ENCODE measurements at places on chromosomes 6 and 20.

- DNase-seq: no peak
Observed at GRCh38 chr6:148251891-148252290, 90.7 kb upstream of the SASH1 start.

DNA sequence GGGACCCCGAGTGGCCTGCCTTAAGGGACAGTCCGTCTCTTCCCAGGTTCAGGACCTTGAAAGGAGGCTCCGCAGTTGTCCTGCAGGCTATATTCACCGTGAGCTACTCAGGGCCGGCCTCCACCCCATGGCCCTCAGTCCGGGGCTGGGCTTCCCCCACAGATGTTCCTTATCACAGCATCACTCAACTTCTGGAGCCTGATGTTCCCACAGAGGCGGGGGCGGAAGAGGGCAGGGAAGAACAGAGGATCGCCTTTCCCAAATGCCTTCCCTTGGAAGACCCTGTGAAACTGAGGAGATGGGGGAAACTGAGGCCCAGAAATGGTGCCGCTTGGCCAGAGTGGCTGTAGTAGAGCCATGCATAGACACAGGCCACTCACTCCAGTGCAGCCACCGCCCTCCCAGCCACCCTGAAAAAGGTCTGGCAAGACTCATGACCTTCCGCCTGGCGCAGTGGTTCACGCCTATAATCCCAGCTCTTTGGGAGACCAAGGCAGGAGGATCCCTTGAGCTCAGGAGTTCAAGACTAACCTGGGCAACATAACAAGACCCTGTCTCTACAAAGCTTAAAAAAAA is 4.3 kb upstream of the COX4I2 start:
- no peak for DNase-seq

GRCh38 chr6:28977341-28978132 is 27.6 kb downstream of the ZNF311 start:
- DNase-seq: no peak

DNA sequence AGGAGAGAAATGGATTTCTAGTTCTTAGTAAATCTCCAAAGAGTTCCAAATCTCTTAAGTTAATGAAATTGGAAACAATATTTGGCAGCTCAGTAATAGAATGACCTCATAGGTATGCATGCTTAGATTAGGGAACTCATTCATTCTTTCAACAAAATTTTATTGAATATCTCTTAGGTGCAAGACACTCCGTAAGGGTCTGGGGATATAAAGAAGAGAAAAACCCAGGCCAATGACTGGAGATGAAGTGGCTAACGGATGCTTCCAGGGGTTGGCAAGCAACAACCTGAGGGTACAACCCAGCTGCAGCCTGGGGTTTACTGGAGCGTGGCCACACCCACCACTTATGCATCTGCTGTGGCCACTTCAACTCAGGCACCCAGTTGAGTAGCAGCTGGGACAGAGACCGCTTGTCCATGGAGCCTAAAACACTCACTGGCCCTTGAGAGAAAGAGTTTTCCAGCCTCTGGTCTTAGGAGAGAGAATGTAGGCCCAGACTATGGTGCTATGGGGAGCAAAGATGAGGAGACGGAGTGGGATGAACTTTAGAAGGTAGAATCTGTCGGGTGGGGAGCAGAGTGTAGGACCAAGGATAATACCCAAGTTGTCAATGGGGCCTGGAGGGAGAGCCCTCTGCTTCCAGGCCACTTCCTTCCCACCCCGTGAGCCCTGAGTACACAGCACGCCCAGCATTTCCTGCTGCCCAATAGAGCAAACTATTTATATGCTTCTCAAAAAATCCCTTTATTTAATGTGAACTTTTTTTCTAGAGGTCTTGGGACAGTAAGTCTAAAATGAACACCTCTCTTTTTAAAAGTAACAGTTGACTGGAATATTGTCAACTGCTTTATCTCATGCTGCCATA is 46.8 kb upstream of the PXDC1 start:
- no peak for DNase-seq

DNA sequence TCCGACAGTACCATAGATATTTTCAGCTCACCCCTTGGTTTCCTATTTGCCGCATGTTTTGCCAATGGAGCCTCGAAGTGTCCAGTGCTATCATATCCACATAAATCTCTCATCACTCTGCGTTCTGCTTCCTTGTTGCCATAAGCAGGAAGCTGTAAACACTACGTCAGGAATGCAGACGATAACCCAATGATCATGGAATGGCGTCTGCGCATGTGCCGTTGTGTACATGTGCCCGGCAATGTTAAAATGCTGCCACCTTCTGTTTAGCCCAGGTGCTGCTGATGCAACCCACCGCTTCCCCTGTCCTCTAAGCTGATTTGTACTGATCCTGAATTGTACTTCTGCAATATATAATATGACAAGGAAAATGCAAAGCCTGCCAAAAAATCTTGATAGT is 607.5 kb downstream of the HDGFL1 start:
- DNase-seq: no peak

DNA sequence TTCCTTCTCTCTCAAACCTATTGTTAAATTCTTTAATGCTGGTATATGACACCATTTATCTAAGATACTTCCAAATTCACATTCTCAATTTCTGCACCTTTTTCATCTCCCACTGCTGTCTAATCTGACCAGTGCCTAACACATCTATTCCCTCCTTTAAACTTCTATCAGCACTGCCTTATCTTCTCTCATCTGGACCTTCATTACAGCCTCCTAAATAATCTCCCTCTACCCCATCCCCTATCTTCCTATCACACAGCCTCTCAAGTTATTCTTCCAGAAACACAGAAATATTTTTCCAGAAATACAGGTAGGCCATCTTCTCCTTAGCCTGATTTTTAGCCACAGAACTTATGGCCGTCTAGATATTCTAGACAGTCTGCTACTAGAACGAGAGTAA is 5.5 kb downstream of the DTNBP1 start:
- no peak for DNase-seq

Data from GM12864 (cell line).